Fibroblast of the aortic adventitia (primary cell): ENCODE measurements at places on chromosomes 5 and 9.

DNA sequence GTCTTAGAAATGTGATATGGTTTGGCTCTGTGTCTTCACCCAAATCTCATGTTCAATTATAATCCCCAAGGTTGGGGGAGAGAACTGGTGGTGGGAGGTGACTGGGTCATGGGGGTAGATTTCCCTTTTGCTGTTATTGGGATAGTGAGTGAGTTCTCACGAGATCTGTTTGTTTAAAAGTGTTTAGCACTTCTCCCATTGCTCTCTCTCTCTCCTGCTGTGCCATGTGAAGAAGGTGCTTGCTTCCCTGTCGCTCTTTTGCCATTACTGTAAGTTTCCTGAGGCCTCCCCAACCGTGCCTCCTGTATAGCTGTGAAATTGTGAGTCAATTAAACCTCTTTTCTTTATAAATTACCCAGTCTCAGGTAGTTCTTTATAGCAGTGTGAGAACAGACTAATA, 203.6 kb downstream of the ASTN2 start:
- DNase-seq = no peak

DNA sequence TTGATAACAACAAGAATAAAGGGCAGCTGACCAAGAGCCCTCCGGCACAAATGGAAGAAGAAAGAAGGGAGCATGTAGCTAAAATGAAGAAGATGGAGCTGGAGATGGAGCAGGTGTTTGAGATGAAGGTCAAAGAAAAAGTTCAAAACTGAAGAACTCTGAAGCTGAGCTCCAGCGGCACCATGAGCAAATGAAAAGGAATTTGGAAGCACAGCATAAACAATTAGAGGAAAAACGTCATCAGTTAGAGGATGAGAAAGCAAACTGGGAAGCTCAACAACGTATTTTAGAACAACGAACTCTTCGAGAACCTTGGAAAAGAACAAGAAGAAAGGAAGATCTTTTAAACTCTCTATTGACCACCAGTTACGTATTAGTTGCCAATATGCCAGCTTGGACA, 100.9 kb downstream of the GABBR2 start:
- peak; percentile 85 for DNase-seq

- no peak for DNase-seq
These were observed 102.6 kb downstream of the ADAMTS2 start for GRCh38 chr5:179242676-179243075.

GRCh38 chr5:173673295-173674101, 57.0 kb upstream of the BOD1 start:
- no peak for DNase-seq

DNA sequence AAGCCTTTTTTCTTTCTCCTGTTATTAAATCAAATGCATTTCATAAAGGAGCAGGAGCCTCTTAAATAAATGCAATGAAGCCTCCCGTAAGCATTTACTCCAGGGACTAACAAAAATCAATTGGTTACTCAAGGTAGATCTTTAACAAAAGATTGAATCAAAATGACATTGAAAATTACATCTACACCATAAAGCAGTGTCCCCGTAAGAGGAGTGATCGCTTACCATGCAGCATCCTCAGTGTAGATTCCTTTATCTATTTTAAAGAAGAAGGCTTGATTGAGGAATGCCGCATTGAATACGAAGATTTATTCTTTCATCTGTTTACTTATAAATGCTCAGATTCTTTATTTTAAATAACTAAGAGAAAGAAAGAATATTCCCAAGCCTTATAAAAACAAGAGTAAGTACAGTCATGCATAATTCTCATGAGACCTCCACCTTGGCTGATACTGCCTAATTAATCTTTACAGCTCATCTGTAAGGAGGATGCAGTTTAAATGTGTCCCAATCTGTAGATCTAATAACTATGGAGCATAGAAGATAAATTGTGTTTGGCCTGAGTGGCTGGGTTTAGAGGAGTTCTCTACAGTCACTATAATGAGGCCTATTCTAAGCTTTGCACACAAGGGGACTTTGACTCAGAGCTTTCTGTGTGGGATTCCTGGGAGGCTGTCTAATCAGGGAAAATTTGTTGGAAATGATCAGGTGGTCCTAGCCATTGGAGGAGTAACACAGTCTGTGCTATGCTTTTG, 55.1 kb downstream of the PLPPR1 start:
- DNase-seq = no peak

- DNase-seq = no peak
These were observed 1.6 kb downstream of the BSPRY start for GRCh38 chr9:113350937-113351336.

GRCh38 chr9:129750013-129750638, 2.7 kb downstream of the PTGES start:
- peak; percentile 31 for DNase-seq

DNA sequence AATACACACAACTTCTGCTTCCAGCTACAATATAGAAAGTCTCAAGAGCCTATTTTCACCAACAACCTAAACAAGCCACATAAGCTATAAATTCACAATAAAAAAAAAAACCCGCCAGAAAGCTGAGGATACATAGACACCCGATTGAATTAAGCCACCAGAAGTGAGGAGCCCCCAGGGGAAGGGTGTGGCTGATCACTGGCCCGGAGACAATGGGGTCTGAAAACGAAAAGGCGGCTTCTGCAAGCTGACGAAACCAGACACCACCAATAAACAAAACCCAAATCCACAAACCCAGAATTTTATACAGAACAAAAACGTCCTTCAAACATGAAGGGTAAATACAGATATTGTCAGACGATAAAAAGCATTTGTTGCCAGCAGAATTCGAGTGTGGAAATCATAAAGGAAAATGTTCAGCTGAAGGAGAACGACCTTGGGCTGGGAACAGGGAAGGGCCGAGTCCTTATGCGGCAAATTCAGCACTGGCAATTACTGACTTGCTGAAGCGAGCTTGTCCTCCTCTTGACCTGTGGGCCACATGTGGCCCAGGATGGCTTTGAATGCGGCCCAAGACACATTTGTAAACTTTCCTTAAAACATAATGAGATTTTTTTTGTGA, 39.6 kb upstream of the CEP72 start:
- DNase-seq = no peak

GRCh38 chr9:73153793-73154227, 2.1 kb downstream of the ANXA1 start:
- peak; percentile 47 for DNase-seq

DNA sequence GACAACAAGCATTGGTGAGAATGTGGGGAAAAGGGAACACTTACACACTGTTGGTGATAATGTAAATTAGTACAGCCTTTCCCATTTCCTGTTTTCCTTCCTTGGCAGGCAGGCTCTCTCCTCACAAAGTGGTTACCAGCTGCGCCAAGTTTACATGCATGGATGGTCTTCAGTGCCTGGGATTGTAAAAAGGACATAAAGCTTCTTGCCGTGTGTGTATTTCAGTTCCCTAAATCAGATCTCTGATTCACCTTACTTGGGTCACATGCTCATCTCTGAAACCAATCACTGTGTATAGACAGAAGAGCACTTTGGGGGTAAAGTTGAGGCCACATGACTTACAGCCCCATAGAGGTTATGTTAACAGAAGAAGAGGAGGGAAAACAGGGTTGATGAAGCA, 92.8 kb downstream of the CAVIN4 start:
- no peak for DNase-seq

GRCh38 chr9:89079391-89079790, 88.1 kb downstream of the S1PR3 start:
- DNase-seq = peak; percentile 53

GRCh38 chr5:14917719-14918118, 46.1 kb upstream of the ANKH start:
- peak; percentile 60 for DNase-seq

DNA sequence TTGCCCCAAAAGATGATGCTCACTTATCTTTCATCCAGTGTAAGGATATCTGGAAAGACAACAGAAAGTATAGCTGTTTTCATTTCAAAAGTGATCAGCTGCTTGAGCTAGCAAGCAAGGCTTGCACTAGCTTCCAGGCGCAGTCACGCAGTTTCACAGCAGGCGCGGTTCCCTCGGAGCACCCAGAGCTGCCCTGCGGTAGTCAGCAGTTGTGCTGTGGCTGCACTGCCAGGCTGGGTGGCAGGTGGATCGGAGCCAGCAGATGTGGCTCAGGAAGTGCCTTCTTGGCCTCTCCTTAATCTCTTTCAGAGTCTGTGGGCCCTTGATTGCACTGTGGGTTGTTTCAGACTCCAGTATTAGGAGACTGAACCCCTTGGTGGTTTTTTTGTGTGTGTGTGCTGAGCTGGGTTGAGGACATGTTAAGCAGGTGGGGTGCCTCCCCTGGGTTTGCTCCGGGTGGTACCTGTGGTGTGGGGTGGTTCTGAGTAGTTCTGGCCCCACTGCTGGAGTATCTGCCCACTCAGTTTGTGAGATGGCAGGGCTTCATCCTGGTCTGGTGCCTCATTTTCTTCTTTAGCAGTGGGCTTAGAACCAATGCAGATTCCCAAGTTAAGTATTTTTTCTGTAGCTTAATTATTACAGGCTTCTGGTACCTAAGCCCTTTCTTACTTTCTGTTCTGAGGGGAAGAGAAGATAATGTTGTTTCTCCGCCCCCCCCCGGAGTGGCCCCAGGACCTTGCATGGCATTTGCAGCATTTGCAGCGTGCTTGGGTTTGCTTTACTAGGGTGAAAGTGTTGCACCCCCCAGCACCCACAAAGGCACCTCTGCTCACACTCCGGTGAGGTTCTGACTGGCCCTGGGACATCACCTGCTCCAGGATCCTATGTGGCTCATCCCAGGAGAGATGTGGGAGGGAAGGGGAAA, 16.4 kb downstream of the TENT4A start:
- DNase-seq = no peak
